ENCODE measurements at places on chromosomes 2 and 18.

GRCh38 chr2:107731435-107731834 is 95.3 kb upstream of the RGPD4 start:
- no peak for DNase-seq

GRCh38 chr2:121076498-121076820 is 208.5 kb downstream of the TFCP2L1 start:
- DNase-seq: no peak

- no peak for DNase-seq
Measured at GRCh38 chr2:136404176-136404575, 286.2 kb upstream of the CXCR4 start.

DNA sequence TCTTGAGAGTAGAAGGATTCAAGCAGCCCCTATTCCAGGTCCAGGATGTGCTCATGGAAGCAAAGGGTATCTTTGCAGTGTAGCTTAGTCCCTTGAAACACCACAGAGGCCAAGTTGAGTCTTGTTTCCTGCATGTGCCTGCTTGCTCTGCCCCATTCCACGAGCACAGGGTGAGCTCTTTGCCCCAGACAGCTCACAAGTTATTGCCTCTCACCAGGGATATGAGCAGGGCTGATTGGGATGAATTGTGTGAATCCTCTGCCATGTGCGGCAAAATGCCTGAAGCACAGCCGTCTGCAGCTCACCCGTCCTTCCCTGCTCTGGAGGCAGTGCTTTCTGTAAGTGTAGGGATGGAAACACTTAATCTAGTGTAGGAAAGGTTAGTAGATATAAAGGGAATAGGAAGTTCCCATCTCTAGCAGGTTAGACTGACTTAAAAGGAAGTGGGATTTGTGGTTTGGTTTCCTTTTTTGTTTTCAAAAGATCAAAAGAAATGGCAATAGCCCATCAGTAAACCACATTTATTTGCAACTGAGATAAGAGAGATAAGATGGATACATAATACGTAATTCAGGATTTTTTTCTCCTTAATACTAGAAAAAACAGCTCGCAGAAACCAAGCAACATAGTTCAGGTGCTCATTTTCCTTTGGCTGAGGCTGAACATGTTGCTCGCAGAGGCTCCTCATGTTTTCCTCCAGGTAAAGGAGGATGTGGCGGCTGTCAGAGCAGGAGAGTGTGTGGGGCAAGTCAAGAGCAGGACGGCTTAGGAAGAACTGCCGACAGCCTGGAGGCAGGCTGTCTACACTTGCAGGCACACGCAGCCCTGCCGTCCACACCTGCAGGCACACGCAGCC is 41.4 kb downstream of the TMEM182 start:
- no peak for DNase-seq

- DNase-seq: no peak
Measured at GRCh38 chr2:222298311-222299150, at the start of gene PAX3. PAX3 (minus strand) TSS chr2:222298998; CDS start chr2:222298615, 383 bp downstream.

DNA sequence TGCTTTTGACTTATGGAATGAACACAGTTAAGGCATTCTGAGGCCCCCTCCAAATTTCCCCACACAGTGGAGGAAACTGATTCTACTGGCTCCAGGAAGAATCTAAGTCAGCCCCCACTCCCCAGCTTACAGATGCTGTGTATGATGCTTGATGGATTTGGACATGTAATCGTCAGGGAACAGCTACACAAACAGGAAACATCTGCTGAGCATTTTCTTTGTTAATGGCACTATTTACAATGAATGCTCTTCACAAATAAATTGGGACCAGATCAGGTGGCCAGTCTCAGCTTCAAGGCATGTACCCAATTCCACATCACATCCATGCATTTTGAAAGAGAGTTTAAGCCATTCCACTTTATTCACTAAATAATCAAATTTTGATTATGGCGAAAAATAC is 562.3 kb downstream of the SOX11 start:
- no peak for DNase-seq

DNA sequence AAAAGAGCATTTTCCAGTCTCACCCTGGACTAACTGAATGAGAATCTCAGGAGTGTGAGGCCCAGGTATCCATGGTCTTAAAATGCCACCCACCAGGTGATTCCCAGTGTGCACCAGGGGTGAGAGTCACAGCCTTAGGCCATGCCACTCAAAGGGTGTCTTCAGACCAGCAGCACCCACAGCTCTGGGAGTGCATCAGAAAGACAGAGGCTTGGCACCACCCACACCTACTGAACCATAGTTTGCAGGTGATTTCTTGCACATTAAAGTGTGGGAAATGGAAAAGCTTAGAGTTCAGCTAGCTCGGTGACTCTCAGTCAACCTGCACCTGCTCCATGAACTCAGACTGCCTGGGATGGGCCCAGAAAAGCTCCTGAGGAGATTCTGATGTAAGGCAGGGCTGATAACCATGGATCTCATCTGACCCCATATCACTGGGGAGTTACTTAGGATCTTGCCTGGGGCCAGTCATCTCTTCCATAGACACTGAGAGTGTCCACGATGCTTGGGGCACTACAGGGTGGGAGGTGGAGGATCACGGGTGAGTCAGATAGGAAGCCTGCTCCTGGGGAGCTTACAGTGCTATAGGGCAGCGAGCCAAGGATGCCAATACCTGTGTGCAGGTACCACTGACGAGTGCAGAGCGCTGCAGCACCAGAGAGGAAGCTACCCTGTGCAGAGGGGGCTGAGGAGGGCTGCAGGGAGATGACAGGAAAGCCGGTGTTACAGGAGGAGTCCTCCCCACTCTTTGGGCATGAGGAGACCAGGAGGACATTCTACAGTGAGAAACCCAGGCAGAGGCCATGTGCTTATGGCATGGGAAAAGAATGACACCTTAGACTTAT is 4.6 kb downstream of the IL37 start:
- peak; percentile 30 for DNase-seq

DNA sequence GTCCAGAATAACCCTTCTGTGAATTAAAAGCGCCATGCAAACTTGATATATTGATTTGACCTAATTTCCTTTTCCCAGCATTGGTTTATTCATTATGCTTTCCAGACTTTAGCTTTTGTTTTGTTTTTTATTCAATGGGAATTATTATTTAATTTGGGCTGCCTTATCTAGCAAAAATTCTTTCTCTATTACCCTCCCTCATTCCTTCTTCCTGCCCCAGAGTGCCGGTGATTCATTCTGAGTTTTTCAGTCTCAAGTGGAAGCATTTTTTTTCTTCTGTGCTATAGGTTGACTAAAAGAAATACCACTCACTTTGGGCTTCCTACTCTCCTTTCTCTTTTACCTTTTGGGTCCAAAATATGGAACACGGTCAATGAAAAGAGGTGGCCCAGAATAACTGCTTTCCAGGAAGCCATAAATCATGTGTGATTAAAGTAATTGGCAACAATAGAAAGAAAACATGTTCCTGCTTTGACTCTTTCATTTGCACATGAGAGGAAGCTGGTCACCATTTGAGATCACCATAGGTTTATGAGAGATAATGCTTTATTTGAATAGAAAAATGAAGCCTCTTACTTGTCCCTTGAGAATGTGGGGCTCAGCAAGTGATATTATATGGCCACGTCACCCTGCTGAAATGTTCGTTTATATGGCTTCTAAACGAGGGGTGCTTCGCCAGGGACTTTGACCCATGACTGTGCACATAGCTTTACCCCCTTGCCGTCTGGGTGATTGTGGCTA is 422.8 kb upstream of the ZEB2 start:
- no peak for DNase-seq

DNA sequence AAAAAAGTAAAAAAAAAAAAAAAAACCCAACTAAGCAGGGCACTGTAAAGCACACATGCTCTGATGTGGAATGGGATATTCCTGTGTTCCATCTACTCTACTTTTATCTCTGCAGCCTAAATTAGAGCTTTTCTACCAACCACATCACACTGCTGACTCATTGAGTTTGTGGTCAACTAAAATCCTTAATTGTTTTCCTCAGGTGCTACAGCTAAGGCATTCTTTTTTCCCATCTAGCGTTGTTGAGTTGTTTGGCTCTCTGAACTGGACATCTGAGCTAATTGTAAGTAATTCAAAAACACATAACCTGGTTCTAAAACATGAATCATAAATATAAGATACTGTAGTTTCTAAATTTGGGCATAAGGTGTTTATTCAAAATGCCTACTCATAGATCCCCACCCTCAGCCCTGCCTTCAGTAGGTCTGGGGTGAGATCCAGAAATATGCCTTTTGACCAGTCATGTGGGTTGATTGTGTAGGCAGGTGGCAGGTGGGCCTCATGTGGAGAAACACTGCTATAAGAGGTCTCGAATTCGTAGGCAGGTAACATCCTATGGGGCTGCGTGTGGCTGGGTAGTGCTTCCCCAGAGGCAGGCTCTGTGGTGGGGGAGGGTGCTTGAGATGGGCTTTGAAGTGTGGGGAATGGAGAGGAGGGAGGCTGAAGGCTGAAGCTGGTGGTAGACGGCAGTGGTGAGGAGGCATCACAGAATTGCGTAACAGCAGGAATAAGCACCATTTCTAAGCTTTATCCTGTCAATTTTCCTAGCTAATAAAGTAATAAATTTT is 27.2 kb downstream of the ANKRD29 start:
- no peak for DNase-seq

DNA sequence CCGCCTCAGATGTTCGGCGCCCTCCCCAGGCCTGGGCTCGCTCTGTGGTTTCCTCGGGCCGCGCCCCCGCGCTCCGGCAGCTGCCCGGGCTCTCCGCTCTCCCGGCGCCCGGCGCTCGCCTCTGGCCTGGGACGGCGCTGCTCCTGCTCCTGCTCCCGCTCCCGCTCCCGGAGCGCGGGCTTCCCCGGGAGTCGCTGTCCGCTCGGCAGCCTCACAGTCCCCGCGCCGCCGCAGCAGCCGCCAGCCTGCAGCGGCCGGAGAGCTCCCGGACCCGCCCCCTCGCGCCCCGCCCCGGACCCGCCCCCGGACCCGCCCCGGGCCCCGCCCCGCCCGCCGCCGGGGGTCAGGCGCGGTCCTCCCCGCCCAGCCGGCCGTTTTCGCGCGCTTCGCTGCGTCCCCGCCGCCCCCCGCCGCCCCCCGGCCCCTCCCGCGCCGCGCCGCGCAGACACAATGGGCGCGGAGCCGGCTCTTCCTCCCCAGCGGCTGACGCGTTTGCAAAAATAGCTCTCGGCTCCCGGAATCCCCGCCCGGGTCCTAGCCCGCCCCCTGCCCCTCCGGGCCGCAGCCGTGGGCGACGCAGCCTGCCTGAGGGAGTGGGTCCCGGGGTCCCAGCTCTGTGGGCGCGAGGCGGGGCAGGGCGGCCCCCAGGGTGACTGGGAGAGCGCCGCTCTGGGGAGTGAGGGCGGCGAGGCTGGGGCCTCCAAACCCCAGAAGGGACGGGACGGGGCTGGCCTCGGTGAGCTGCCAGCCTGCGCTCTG is at the start of gene ARL4C:
ARL4C (minus strand) TSS at position 247 of the 759 bp plus-strand sequence. CDS start 495 bp downstream, outside the sequence.
- peak; percentile 34 for DNase-seq

GRCh38 chr18:63293935-63294334 is 25.6 kb downstream of the BCL2 start:
- DNase-seq: no peak

- DNase-seq: no peak
Measured at GRCh38 chr2:222521099-222521498, 96.8 kb downstream of the SGPP2 start.

GRCh38 chr18:42976869-42977590 is 138.5 kb downstream of the RIT2 start:
- no peak for DNase-seq

DNA sequence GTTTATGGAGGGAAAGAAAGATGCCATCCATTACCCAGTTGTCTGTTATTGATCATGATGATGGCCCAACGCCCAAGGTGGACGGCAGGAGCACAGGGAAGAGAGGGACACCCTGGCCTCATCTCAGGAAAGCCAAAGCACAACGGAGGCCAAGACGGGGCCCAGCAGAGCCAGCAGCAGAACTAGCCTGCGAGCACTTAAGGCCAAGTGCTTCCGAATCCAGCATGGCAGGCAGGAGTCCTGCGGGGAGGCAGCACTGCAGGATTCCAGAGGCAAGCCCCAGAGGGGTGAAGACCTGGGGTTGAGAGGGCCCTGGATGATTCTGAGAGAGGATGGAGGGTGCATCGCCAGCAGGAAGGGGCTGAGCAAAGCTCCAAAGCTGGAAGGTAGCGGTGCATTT is 28.3 kb upstream of the KLHL29 start:
- DNase-seq: no peak

- no peak for DNase-seq
Measured at GRCh38 chr18:8751692-8752091, 46.3 kb downstream of the MTCL1 start.

- peak; percentile 36 for DNase-seq
Measured at GRCh38 chr2:7773362-7774360, 856.4 kb downstream of the RNF144A start.

GRCh38 chr2:2512931-2513330 is 181.9 kb upstream of the MYT1L start:
- DNase-seq: no peak

- no peak for DNase-seq
Measured at GRCh38 chr2:62504657-62505056, 1.3 kb downstream of the TMEM17 start.

DNA sequence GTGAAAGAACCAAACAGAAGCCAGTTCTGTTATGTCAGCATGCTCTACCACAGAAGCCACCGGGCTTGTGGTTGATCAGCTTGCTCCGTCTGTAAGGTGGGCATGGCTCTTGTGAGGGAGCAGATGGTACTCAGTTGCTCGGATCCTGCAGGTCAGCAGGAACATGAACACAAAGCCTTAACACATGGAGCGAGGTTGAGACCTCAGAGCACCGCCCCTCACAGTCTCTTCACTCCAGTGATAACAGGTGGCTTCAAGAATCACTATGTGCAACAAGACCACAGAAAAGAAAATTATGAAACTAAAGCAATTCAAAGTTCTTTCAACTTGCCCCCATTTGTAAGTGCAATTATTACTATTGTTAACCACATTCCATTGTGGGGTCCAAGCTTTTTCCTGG is 72.1 kb downstream of the OSBPL6 start:
- no peak for DNase-seq

DNA sequence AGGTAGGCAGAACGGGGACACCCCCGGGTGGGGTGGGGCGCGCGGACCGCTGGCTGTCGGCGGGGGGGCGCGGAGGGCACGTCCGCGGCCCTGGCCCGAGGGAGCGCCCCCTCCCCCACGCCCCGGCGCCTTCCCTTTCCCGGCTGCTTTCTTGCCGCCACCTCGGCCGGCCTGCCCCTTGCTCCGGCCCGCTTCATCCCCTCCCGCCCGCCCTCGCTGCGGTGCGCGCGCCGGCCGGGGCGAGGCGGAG is 443 bp downstream of the VAPA start:
- DNase-seq: no peak

DNA sequence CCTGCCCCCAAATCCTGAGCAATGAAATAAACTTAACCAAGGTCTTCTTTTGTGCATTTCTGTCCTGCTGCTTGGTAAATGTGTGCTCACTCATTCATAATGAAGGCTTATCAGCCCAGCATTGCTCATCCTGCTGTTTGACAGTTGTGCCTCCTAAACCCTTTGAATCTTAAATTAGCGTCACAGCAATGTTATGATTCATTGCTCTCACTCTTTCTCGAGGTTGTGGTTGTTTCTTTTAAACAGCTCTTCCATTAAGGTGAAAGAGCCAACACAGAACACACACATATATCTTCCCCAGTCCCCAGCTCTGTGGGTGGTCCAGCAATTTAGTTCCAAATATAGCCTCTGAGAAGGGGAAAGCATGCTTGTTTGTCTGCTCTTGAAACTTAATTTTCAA is 84.0 kb downstream of the EVA1A start:
- DNase-seq: no peak

Data from stimulated activated CD4-positive, alpha-beta T cell treated with anti-CD3 and anti-CD28 coated beads, Interleukin-1b, Interleukin-23, amount 100 ng/mL, for 48 hours (primary cell).